ENCODE measurements at places on chromosomes 11 and 22. TPM values are rescaled to one million over a fixed set of nuclear protein-coding genes. Genes with fewer than 3 reads are reported as not detected.

ABCC8 gene
- not detected for total RNA-seq

LRRN4CL gene
- under 0.01 TPM for total RNA-seq

GNB1L gene
- 7.8 TPM for total RNA-seq

OR8K3 gene
- not detected for total RNA-seq

TSSK2 gene
- total RNA-seq: not detected

TTC28 gene
- 13.3 TPM for total RNA-seq

COX8A gene
- total RNA-seq: 390 TPM

RRP8 gene
- 10.7 TPM for total RNA-seq

PATE4 gene
- not detected for total RNA-seq

DDIAS gene
- 7.5 TPM for total RNA-seq

NCR3LG1 gene
- total RNA-seq: 5.2 TPM

KIRREL3 gene
- under 0.01 TPM for total RNA-seq

ENTHD1 gene
- total RNA-seq: not detected

OR52N4 gene
- not detected for total RNA-seq

RTL10 gene
- 9.4 TPM for total RNA-seq

PTGDR2 gene
- not detected for total RNA-seq

DDI1 gene
- total RNA-seq: not detected

ATG2A gene
- total RNA-seq: 7.5 TPM

CASP1 gene
- 4.2 TPM for total RNA-seq

APOL1 gene
- 10.7 TPM for total RNA-seq

TST gene
- 83.5 TPM for total RNA-seq

ANKRD42 gene
- total RNA-seq: 4.2 TPM

SHISA8 gene
- total RNA-seq: not detected

TMEM184B gene
- 19.6 TPM for total RNA-seq

TMEM121B gene
- 0.15 TPM for total RNA-seq

CNGA4 gene
- total RNA-seq: under 0.01 TPM

WNT11 gene
- total RNA-seq: 0.65 TPM

KCNJ1 gene
- total RNA-seq: not detected

SLC25A22 gene
- total RNA-seq: 9.4 TPM

TAF1D gene
- total RNA-seq: 192 TPM

GGTLC2 gene
- total RNA-seq: not detected

OR4A16 gene
- total RNA-seq: not detected

LRRC56 gene
- total RNA-seq: 0.30 TPM

ST14 gene
- total RNA-seq: not detected

DMC1 gene
- 1.6 TPM for total RNA-seq

OR2D2 gene
- 0.32 TPM for total RNA-seq

Data from epithelial cell of umbilical artery (primary cell).